Adrenal gland (tissue), 19 donors: ENCODE measurements at places on chromosomes 4 and X. TPM values are rescaled to one million over a fixed set of nuclear protein-coding genes. Genes with fewer than 3 reads are reported as not detected.

DNA sequence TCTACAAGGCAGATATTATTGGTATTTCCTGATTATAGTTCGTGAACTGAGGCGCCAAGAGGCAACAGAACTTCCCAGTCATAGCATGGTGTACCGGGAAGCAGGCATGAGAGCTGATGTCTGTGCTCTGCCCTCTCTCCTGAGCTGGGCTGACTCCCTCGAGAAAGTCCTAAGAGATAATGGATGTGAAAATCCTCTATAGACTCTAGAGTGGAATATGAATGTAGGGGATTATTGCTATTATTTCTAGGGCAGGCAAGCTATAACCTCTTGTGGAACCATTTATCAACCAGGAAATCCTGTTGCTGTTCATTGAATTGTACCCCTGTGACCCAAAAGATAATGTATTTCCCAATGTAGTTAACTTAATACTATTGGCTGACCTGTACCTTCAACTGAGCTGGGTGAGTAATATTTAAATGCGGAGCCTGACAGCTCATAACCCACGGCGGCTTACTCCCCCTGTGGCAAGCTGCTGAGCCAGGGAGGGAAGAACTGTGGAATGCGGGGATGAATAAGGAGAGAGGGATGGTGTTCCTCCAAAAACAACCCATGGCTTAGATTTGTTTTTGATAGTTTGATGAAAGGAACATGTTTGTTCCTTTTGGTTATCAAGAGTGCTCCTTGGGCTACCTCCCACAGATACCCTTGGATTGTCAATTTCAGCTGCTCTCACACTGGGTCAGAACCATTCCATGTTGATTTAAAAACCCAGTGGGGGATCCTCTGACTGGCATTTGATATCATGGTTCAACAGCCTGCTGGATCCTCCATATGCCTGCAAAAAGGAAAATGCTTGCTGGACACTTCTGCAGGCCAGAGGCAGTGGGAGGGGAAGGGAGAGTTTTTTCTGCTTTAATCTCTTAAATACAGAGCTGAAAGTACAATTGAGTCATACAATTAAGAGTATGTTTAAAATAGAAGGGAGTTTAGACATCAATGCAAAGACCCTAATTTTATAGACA lies 339.0 kb upstream of the BOD1L1 start:
- no peaks in the 10 kb centered on the region for H3K27me3 ChIP-seq
- peak; percentile 54 for DNase-seq
- no peak overlapping the region for H3K27ac ChIP-seq
- H3K4me1 ChIP-seq: peaks cover 12% of the 10 kb centered on the region

The BEX1 gene
- 153 TPM for total RNA-seq

DNA sequence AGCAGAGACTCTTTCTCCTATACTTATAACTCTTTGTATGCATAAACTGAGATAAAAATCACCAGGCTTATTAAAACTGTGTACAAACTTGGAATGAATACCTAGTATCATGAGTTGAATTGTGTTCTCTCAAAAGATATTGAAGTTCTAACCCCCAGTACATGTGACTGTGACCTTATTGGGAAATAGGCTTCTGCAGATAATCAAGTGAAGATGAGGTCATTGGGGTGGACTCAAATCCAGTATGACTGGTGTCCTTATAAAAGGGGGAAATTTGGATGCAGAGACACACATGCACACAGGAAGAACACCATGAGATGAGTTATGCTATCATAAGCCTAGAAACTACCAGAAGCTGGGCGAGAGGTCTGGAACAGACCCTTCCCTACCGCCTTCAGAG lies 26.2 kb downstream of the ZNF827 start:
- peaks cover 33% of the 10 kb centered on the region for H3K4me1 ChIP-seq
- H3K36me3 ChIP-seq: no peaks in the 10 kb centered on the region
- no peak for DNase-seq
- H3K27ac ChIP-seq: no peak overlapping the region
- no peak overlapping the region for H3K4me3 ChIP-seq

- H3K4me3 ChIP-seq: no peak overlapping the region
- no peaks in the 10 kb centered on the region for H3K4me1 ChIP-seq
- H3K36me3 ChIP-seq: no peaks in the 10 kb centered on the region
- no peak for DNase-seq
- no peaks in the 10 kb centered on the region for H3K27me3 ChIP-seq
These were observed 10.0 kb upstream of the ELF4 start for GRCh38 chrX:130120321-130120731.

The APEX2 gene
- 11.7 TPM for total RNA-seq

The PPP1R3F gene
- total RNA-seq: 4.6 TPM

The SLC16A2 gene
- 109 TPM for total RNA-seq

DNA sequence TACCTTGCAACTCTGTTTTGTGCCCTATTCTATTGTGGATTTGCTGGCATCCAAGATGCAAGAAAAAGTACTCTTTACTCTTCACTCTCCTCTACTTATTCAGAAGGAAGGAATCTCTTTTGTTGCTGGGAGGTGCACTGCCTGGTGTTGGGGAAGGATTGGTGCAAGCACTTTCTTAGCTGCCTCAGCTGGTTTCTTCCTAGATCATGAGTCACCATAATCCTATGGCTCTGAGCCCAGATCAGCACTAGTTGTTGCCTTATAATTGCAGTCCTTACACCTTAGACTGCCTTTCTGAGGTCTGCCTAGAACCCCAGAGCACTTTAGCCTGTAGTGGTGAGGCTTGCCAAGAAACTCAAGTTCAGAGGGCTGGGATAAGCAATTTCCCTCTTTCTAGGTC lies 37.0 kb upstream of the CT83 start:
- no peaks in the 10 kb centered on the region for H3K4me1 ChIP-seq
- H3K4me3 ChIP-seq: no peak overlapping the region
- H3K36me3 ChIP-seq: no peaks in the 10 kb centered on the region
- H3K27me3 ChIP-seq: peaks cover 3% of the 10 kb centered on the region

- H3K4me3 ChIP-seq: no peak overlapping the region
- no peaks in the 10 kb centered on the region for H3K27me3 ChIP-seq
- no peaks in the 10 kb centered on the region for H3K36me3 ChIP-seq
- no peaks in the 10 kb centered on the region for H3K4me1 ChIP-seq
These were observed 67.7 kb upstream of the FAM9A start for GRCh38 chrX:8868906-8869305.

The NEIL3 gene
- total RNA-seq: 0.26 TPM

The P2RY4 gene
- total RNA-seq: 0.32 TPM

DNA sequence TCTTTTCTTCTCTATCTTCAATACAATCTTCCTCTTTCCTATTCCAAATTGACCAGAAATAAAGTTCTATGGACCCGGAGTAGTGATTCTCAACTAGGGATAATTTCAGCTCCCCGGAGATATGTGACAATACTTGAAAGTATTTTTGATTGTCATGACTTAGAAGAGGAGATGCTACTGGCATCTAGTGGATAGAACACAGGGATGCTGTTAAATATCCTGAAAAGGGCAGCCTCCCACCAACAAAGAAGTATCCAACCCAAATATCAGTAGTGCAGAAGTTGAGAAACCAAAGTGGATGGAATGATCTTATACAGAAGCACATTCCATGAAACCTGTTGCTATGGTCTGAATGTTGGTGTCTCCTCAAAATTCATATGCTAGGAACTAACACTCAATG lies 65.7 kb upstream of the NDST3 start:
- no peaks in the 10 kb centered on the region for H3K4me1 ChIP-seq
- H3K27me3 ChIP-seq: no peaks in the 10 kb centered on the region
- DNase-seq: no peak
- no peak overlapping the region for H3K27ac ChIP-seq

DNA sequence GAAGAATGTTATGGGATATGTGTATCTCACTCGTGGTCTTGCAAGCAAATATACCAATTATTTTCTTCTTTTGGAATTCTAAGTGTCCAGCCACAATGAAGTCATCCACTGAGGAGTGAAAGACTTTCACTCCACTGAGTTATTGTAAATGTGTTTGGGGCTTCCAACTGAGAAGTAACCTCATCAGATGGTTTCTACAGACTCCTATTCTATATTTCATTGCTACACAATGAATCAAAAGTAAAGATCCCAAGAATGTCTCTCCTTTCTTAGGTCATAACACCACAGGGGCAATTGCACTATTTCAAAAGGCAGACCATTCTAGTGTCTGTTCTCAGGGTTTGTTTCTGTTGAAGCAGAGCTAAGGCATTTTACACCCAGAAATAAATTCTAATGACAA lies 12.3 kb upstream of the VCX2 start:
- no peak overlapping the region for H3K4me3 ChIP-seq
- no peaks in the 10 kb centered on the region for H3K36me3 ChIP-seq
- DNase-seq: no peak
- no peak overlapping the region for H3K27ac ChIP-seq
- H3K4me1 ChIP-seq: no peaks in the 10 kb centered on the region
